ENCODE measurements at places on chromosomes 4 and X. TPM values are rescaled to one million over a fixed set of nuclear protein-coding genes. Genes with fewer than 3 reads are reported as not detected.

The LDOC1 gene
- 4.2 TPM for total RNA-seq

The GYG2 gene
- 1.5 TPM for total RNA-seq

The RBBP7 gene
- total RNA-seq = 96.2 TPM

The SATL1 gene
- total RNA-seq = 0.07 TPM

The GPR50 gene
- not detected for total RNA-seq

The JCHAIN gene
- 1.5 TPM for total RNA-seq

The GAGE12H gene
- total RNA-seq = not detected

The SUPT20HL2 gene
- total RNA-seq = not detected

The ADH1A gene
- total RNA-seq = 0.21 TPM

DNA sequence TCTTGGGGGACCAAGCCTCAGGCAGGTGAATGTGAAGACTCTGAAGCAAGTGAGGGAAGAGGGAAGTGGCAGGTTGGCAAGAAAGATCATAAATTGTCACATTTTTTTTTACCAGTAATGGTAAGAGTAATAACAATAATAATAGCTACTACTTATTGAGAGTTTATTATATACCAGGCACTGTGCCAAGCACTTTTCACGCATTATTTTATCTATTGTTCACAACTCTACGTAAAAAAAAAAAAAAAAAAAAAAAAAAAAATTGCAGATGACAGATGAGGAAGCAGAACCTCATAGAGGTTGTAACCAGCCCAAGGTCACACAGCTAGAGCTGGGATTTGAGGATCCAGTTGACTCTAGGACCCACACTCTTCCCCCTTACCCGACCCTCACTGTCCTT is 40.9 kb downstream of the TSC22D3 start:
- peaks cover 93% of the 10 kb centered on the region for H3K4me1 ChIP-seq
- no peaks in the 10 kb centered on the region for H3K36me3 ChIP-seq
- H3K4me3 ChIP-seq = no peak overlapping the region
- H3K27me3 ChIP-seq = peaks cover 3% of the 10 kb centered on the region
- no peak overlapping the region for H3K27ac ChIP-seq

DNA sequence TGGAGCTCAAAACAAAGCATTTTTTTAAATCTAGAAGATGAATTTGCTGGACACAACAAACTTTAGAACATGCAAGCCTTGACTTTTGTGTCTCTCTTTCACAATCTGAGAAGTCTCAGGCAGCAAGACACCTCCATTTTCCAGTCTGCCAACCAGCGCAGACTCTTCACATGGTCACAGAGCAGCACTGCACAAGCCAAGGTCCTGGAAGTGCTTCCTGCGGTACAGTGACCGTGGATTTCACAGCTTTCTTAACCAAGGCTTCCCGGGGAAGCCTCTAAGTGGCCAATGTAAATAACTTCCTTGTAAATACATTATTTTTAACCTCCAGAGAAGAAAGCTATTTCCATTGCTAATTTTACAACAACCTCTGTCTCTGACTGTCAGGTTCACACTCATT is 31.2 kb downstream of the ZNF827 start:
- no peaks in the 10 kb centered on the region for H3K36me3 ChIP-seq
- H3K4me1 ChIP-seq = peaks cover 18% of the 10 kb centered on the region
- no peaks in the 10 kb centered on the region for H3K27me3 ChIP-seq
- H3K27ac ChIP-seq = no peak overlapping the region

GRCh38 chr4:120481756-120482155 is 415.1 kb upstream of the MAD2L1 start:
- no peak for DNase-seq
- no peaks in the 10 kb centered on the region for H3K4me1 ChIP-seq
- H3K36me3 ChIP-seq = no peaks in the 10 kb centered on the region
- H3K4me3 ChIP-seq = no peak overlapping the region
- H3K27ac ChIP-seq = no peak overlapping the region

- H3K4me3 ChIP-seq = no peak overlapping the region
- H3K27ac ChIP-seq = no peak overlapping the region
- no peaks in the 10 kb centered on the region for H3K4me1 ChIP-seq
- H3K36me3 ChIP-seq = no peaks in the 10 kb centered on the region
- DNase-seq = no peak
- H3K27me3 ChIP-seq = no peaks in the 10 kb centered on the region
Observed at GRCh38 chr4:10611673-10612072, 72.9 kb downstream of the CLNK start.

DNA sequence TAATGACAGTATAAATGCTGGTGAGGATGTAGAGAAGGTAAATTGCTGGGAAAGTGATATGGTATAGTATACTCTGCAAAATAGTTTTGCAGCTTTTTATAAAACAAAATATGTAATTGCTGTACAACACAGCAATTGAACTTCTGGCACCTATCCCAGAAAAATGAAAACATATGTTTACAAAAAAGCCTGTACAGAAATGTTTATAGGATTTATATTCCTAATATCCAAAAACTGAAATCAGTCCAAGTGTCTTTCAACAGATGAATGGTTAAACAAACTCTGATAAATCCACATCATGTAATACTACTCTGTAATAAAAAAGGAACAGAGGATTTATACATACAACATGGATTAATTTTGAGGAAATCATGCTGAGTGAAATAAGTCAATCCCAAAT is 198.4 kb upstream of the ACTRT1 start:
- H3K36me3 ChIP-seq = no peaks in the 10 kb centered on the region
- no peak overlapping the region for H3K27ac ChIP-seq
- no peaks in the 10 kb centered on the region for H3K4me1 ChIP-seq
- no peaks in the 10 kb centered on the region for H3K27me3 ChIP-seq

- H3K4me1 ChIP-seq = no peaks in the 10 kb centered on the region
- no peak overlapping the region for H3K4me3 ChIP-seq
- DNase-seq = no peak
- no peak overlapping the region for H3K27ac ChIP-seq
- H3K27me3 ChIP-seq = no peaks in the 10 kb centered on the region
- H3K36me3 ChIP-seq = no peaks in the 10 kb centered on the region
Observed at GRCh38 chrX:16148896-16149295, 18.4 kb upstream of the MAGEB17 start.

- DNase-seq = no peak
- no peak overlapping the region for H3K27ac ChIP-seq
- H3K27me3 ChIP-seq = peaks cover 21% of the 10 kb centered on the region
- no peak overlapping the region for H3K4me3 ChIP-seq
- H3K4me1 ChIP-seq = peaks cover under 1% of the 10 kb centered on the region
Observed at GRCh38 chr4:25650311-25650710, 5.3 kb upstream of the SLC34A2 start.

DNA sequence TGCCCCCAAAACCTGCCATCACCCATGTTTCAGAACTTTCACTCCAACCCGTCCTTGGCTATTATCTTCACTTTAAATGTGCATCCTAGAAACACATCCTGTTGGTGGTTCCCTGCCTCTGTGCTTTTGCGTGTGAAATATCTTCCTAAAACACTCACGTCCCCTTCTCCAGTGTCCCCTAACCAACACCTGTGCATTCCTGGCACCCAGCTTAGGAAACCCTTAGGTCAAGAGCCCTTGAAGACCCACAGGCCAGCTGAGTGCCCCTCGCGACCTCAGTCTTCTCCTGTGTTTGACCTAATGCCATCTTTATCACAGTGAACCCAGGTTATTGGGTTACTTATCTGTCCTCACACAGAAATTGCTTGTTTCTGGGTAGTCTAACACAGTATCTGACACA is 117.6 kb downstream of the STK32B start:
- H3K4me3 ChIP-seq = no peak overlapping the region
- H3K36me3 ChIP-seq = no peaks in the 10 kb centered on the region
- no peak for DNase-seq

GRCh38 chr4:10656988-10657387 is 27.6 kb downstream of the CLNK start:
- H3K27me3 ChIP-seq = no peaks in the 10 kb centered on the region
- no peak overlapping the region for H3K4me3 ChIP-seq
- DNase-seq = no peak
- H3K4me1 ChIP-seq = no peaks in the 10 kb centered on the region
- H3K36me3 ChIP-seq = no peaks in the 10 kb centered on the region
- no peak overlapping the region for H3K27ac ChIP-seq

GRCh38 chr4:76677571-76678326 is 220.2 kb downstream of the SOWAHB start:
- H3K36me3 ChIP-seq = no peaks in the 10 kb centered on the region
- H3K4me1 ChIP-seq = peaks cover 7% of the 10 kb centered on the region
- no peak for DNase-seq
- H3K27ac ChIP-seq = no peak overlapping the region
- no peak overlapping the region for H3K4me3 ChIP-seq
- no peaks in the 10 kb centered on the region for H3K27me3 ChIP-seq

GRCh38 chr4:15001869-15002658 is at the start of gene CPEB2:
TSS of gene CPEB2 (plus strand) at chr4:15002481. CDS start at chr4:15002674, 193 bp downstream.
- peaks cover under 1% of the 10 kb centered on the region for H3K36me3 ChIP-seq
- peak within 1 kb of the TSS; percentile 95 for H3K4me3 ChIP-seq
- no peaks in the 10 kb centered on the region for H3K27me3 ChIP-seq
- peaks cover 21% of the 10 kb centered on the region for H3K4me1 ChIP-seq
- DNase-seq = peak; percentile 96

GRCh38 chr4:138393886-138394610 is 151.9 kb upstream of the SLC7A11 start:
- H3K27ac ChIP-seq = no peak overlapping the region
- no peak overlapping the region for H3K4me3 ChIP-seq
- H3K4me1 ChIP-seq = no peaks in the 10 kb centered on the region
- H3K36me3 ChIP-seq = no peaks in the 10 kb centered on the region
- H3K27me3 ChIP-seq = no peaks in the 10 kb centered on the region
- no peak for DNase-seq

DNA sequence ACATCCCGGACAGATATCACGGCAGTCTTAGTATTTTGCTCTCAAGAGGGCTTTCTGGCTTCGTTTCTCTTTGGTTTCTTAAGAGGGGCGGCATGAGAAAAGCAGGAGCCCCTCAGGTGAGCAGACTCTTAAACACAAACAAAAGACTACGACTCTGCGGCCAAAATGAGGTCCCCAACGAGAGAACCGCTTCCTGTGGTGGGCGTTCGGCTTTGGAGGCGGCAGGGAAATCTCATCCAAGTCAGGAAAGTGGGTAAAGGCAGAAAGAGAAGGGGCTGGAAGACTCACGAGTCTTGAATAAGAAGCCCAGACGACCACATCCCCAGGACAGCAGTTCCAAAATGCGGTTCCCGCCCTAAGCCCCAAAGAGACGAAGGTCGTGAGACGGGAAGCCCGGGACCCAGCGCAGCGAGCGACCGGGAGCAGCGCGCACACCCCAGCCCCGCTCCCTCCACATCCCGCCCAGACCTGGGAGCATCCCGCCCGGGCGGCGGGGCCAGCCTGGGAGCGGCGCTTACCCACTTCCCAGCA is 409 bp downstream of the UGDH start:
- DNase-seq = peak; percentile 30
- H3K27me3 ChIP-seq = no peaks in the 10 kb centered on the region
- peak overlapping the region; percentile 94 for H3K4me3 ChIP-seq
- peak overlapping the region; percentile 96 for H3K27ac ChIP-seq

DNA sequence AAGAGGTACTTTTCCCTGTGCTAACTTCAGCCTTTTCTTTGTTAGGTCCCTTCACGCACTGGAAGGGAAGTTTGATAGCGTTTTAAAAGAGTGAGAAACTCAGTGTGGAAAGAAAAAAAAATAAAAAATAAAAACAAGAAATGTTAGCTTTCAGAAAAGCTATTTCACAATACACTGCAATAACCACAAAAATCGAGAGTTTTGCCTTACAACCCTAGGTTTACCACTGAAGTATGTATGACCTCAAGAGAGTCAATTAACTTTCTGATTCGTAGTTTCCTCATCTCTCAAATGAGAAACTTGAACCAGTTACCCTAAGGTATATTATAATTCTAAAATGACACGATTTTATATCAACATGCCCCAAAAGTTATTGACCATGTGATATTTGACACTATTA is 93.9 kb upstream of the JADE1 start:
- no peaks in the 10 kb centered on the region for H3K27me3 ChIP-seq
- no peak overlapping the region for H3K4me3 ChIP-seq
- H3K36me3 ChIP-seq = no peaks in the 10 kb centered on the region
- no peaks in the 10 kb centered on the region for H3K4me1 ChIP-seq
- no peak overlapping the region for H3K27ac ChIP-seq
- DNase-seq = no peak

DNA sequence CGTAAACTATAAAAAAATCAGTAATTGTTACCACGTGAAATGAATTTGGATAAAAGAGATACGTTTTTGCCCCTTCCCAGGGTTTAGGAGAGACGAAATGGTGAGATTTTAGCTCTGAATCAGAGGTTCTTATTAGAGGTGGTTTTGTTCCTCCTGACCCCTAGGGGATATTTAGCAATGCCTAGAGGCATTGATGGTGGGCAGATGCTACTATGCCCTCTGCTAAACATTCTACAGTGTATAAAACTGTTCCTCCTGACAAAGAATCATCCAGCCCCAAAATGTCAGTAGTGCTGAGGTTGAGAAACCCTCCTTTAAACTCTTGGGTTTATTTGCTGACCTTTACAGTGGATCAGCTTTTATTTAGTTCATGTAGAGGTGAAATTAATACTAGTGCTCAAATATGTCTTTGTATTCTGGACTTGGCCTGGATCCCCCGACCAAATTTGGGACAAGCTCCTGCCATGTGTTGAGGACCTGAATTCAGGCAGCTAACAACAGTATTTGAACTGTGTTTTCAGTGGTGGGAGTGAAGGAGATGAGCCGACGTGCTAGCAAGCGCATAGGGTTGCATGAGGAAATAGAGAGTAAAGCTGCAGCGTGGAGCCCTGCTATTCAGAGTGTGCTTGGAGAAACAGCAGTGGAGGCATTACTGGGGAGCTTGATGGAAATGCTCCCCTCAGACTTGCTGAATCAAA is 126.1 kb downstream of the PTTG2 start:
- peaks cover 66% of the 10 kb centered on the region for H3K4me1 ChIP-seq
- H3K27ac ChIP-seq = peak overlapping the region; percentile 10
- DNase-seq = no peak
- no peaks in the 10 kb centered on the region for H3K36me3 ChIP-seq
- no peaks in the 10 kb centered on the region for H3K27me3 ChIP-seq

DNA sequence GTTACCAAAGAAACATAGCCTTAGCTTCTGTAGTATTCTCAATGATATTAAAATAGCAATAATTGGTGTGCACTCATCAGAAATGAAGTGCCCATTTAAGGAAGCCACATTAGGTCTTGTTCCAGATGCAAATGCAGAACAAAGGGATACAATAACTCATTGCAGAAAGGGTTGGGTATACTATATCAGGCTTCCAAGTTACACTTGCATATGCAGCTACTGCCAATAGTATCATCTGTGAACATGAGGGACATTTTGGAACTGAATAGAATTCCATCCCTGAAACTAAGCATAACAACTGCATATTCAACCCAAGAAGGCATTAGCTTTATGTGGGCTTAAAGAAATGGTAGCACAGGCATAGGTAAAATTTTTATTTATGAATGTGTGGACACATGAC is 167.8 kb downstream of the ANTXR2 start:
- H3K36me3 ChIP-seq = no peaks in the 10 kb centered on the region
- no peaks in the 10 kb centered on the region for H3K4me1 ChIP-seq
- no peak for DNase-seq
- H3K4me3 ChIP-seq = no peak overlapping the region
- H3K27me3 ChIP-seq = no peaks in the 10 kb centered on the region

DNA sequence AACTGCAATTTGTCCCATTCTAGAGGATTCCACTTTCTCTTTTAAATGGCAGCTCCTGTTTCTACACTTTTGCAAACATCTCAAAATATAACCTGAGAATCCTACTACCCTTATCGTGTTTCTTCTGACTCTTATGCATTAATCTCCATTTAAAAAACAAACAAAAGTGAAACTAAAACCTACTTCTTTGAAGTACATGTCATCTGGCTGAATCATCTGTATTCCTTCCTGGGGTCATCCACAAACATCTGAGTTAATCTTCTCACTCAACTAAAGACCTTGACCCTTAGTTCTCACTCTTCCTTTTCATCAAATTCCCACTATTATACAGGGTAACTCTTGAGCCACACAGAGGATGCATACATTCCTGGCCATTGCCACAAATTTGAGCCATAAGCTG is 584.8 kb downstream of the PPARGC1A start:
- no peaks in the 10 kb centered on the region for H3K27me3 ChIP-seq
- no peak for DNase-seq
- peaks cover 4% of the 10 kb centered on the region for H3K4me1 ChIP-seq
- no peak overlapping the region for H3K27ac ChIP-seq
- no peak overlapping the region for H3K4me3 ChIP-seq
- H3K36me3 ChIP-seq = no peaks in the 10 kb centered on the region

All from heart right ventricle (tissue), 16 donors.